Skeletal muscle cell (primary cell): ENCODE measurements at places on chromosomes 11 and 22.

DNA sequence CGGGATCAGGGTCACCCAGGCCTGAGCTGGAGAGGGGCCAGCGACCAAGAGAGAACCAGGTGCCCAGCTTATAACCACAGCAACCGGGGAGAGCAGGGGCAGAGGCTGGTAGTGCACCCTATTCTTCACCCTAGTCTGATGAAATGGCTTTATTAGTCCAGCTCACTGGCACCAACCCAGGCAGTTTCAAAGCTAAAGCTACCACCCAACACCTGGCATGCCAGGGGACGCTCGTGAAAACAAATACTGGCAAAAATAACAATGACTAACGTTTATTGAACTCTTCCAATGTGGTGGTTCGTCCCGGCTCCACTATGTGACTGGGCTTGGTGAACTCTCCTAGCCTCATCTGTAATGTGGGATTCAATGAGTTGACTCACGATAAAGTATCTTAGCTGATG lies 30.6 kb downstream of the SCGB1A1 start:
- no peak for DNase-seq

DNA sequence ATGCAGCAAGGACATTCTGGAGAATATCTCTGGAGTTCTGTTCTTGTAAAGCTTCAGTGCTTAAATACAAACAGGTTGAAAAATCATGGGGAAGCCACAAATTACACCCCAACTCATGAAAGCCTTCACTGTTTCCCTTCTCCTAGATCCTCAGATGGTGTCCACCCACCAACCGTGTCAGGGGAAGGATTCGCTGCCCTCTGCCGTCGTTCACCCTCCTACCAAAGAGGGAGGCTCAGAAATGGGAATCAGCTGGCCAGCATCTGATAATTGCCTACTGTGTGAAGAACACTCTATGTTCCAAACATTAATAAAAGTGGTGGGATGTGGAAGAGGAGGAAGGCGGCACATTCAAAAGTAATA lies 7.4 kb upstream of the HEPACAM start:
- no peak for DNase-seq

GRCh38 chr11:33909150-33909549 lies 17.3 kb upstream of the LMO2 start:
- no peak for DNase-seq

DNA sequence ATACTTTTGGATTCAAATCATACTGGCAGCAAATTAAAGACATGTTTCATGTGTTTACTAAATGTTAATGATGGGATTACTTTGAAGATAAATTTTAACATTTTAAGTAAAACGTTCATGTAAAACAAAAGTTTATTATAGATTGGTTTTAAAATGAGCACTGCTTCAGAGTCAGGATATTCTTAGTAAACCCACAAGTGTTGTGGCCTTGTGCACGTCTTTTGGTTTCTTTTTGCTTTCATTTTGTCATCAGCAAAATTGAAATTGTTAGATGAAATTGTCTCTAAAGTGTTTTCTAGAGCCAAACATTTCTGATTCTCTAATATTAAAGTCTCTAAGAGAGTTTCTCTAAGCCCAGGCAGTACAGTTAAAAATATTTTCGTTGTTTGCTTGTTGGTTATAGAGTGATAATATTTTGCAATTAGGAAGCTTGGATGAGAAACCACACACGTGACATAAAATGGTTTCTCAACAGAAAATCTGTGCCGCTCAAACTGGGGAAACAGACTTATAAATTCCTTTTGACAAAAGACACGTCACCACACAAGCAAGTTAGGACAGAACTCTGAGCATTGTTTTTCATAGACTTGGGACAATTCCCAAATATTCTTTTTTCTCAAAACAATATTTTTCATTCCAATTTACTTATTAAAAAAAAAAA lies 164.4 kb downstream of the TEAD1 start:
- DNase-seq: no peak

- DNase-seq: no peak
Observed at GRCh38 chr11:12270215-12270797, 107.1 kb upstream of the PARVA start.
